WTC11 (cell line): ENCODE measurements at places on chromosomes 5 and 9. TPM values are rescaled to one million over a fixed set of nuclear protein-coding genes. Genes with fewer than 3 reads are reported as not detected.

- peaks cover 5% of the 10 kb centered on the region for H3K36me3 ChIP-seq
- no peak overlapping the region for H3K27ac ChIP-seq
- peaks cover 56% of the 10 kb centered on the region for H3K4me1 ChIP-seq
- no peak for DNase-seq
These were observed 25.3 kb downstream of the PHF2 start for GRCh38 chr9:93601666-93602065.

MRPS30 gene
- total RNA-seq: 78.3 to 83.9 TPM (median 82.5 TPM) in 3 replicates

GRCh38 chr9:9790216-9790872 lies 822.5 kb downstream of the PTPRD start:
- no peak overlapping the region for H3K27ac ChIP-seq
- no peak overlapping the region for H3K4me3 ChIP-seq
- no peaks in the 10 kb centered on the region for H3K36me3 ChIP-seq
- H3K4me1 ChIP-seq: no peaks in the 10 kb centered on the region
- DNase-seq: peak; percentile 26
- H3K27me3 ChIP-seq: no peaks in the 10 kb centered on the region

DNA sequence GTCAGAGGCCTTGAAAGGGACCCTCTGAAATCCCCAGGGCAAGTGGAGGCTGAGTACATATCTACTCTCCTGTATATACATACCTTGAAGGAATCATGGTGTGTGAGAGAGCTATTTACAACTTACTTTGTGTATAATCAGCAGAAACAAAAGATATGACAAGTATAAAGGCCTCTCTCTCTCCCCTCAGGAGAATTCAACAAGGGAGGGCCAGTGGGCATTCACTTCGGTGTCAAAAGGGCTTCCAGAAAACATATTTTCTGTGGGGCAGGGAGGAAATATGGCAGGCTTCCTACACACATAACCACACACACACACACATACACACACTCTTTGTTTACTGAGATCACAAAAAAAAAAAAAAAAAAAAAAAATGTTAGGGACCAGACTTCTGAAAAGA lies 181.7 kb downstream of the BNC2 start:
- DNase-seq: no peak
- H3K36me3 ChIP-seq: no peaks in the 10 kb centered on the region
- H3K27ac ChIP-seq: no peak overlapping the region; the same call in 1 of the 2 replicates
- peaks cover 56% of the 10 kb centered on the region for H3K4me1 ChIP-seq

DNA sequence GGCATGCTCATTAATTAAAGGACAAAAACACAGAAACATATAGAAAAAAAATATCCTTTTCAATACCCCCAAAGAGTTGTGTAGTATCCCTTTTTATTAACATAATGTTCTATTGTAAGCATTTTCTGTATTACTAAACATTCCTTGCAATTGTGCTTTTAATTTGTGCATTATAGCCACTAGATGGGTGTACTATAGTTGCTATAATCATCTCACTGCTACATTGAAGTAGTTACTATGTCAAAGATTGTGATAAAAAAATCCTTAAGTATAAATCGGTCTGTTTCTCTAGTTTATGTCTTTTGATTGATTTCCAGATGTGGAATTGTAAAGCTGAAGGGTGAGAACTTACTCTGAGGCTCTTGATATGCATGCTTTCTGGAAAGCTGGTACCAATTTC lies 21.4 kb downstream of the FREM1 start:
- peaks cover 24% of the 10 kb centered on the region for H3K4me1 ChIP-seq
- H3K27me3 ChIP-seq: peaks cover 7% of the 10 kb centered on the region; the same call in 1 of the 2 replicates
- no peak for DNase-seq
- peaks cover 6% of the 10 kb centered on the region for H3K36me3 ChIP-seq
- no peak overlapping the region for H3K27ac ChIP-seq

- no peaks in the 10 kb centered on the region; the same call in 1 of the 2 replicates for H3K27me3 ChIP-seq
- no peaks in the 10 kb centered on the region for H3K36me3 ChIP-seq
- no peak for DNase-seq
These were observed 153.5 kb downstream of the MAT2B start for GRCh38 chr5:163658702-163659567.

SPINK13 gene
- total RNA-seq: 0.17 TPM in 1 of 3 replicates, not detected in the others

DNA sequence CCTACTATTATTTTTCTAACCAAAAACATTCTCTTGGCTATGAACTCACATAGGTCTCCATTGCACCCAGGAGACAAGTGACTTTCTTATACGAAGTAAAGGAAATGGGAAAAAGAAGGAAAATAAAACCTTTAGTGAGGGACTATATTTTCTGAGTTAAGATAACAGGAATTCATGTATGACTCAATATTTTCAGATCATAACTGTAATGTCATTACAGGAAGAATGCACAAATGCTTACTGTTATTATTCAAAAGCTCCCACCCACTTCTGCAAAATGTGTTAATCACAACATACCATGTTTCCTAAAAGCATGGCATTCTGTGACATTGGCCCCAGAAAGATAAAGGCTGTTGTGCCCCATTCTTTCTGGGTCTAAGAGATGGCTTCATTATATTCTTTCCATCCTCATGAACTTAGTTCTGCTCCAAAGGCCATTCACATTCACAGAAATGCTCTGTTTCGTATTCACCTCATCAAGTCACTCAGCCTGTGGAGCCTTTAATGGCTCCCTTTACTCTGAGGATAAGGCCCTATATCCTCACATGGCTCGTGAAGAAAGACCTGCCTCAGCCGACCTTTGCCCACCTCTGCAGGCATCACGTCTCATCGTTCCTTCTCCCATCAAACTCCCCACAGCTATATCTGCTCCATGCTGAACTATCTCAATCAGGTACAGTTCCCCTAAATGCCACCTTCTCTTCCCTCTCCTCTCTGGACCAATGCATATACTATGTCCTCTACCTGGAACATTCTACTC lies 77.0 kb downstream of the ABCA1 start:
- H3K4me1 ChIP-seq: peaks cover 18% of the 10 kb centered on the region
- no peak overlapping the region for H3K27ac ChIP-seq
- no peak for DNase-seq
- no peak overlapping the region for H3K4me3 ChIP-seq

STOML2 gene
- total RNA-seq: 208 to 214 TPM (median 210 TPM) in 3 replicates

SCGB3A2 gene
- 57.3 to 79.1 TPM (median 66.0 TPM) in 3 replicates for total RNA-seq

COL23A1 gene
- 15.0 to 19.8 TPM (median 18.7 TPM) in 3 replicates for total RNA-seq

DNA sequence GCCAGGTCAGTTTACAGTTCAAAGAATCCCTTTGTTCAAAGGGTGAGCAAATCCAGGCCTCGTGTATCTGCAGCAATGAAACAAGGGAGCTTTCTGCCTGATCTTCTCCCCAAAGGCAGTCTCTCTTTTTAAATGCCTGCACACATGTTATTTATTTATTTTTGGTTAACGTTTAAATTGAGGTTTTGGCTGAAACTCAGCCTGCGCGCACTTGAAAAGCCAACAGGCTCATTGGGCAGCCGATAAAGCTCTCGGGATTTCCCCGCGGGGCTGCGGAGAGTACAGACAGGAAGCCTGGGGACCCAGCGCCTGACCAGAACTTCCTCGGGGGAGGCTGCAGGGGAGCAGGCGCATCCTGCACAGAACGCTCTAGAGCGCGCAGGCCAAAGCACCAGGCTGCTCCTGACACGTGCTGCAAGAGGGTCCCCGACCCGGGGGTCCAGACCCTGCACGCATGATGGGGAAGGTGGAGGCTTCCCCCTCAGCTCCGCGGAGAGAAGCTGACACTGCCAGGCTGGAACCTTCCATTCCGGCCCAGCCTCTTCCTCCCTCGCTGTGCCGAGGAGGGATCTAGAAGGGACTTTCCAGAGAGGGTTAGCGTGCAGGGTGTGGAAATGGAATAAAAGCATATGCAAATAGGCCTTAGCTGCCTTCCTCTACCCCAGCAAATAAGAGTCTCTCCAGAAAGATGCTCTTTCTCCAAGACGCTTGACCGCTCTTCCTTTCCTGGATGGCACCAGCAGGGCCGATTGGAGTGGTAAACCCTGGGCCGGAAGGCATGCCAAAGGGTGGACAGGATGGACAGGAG lies 46.1 kb downstream of the PTTG1 start:
- no peaks in the 10 kb centered on the region; the same call in 1 of the 2 replicates for H3K27me3 ChIP-seq
- peak; percentile 57 for DNase-seq
- no peaks in the 10 kb centered on the region for H3K36me3 ChIP-seq
- H3K4me3 ChIP-seq: no peak overlapping the region; the same call in 1 of the 2 replicates
- H3K4me1 ChIP-seq: peaks cover 37% of the 10 kb centered on the region
- H3K27ac ChIP-seq: no peak overlapping the region

GRCh38 chr5:33161421-33161820 lies 279.3 kb upstream of the TARS1 start:
- no peak overlapping the region for H3K27ac ChIP-seq
- no peak for DNase-seq
- H3K4me3 ChIP-seq: no peak overlapping the region
- no peaks in the 10 kb centered on the region; the same call in 1 of the 2 replicates for H3K36me3 ChIP-seq
- no peaks in the 10 kb centered on the region; the same call in 1 of the 2 replicates for H3K4me1 ChIP-seq

DNA sequence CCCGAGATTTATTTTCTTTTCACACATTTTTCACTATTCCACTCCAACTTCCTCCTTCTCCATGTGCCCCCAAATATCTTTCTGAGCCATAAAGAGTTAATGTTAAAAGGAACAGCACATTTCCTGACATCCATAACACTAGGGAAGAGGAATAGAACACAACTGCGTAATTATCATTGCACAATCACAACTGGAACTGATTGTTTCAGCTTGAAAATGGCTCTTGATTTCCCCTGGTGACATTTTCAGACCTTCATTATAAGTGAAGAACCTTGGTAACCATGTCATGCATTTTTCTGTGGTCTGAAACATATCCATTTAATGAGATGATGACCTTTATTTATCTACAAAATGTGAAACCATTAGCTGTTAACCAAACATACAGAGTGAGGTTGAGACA lies 82.4 kb downstream of the PCSK1 start:
- DNase-seq: no peak
- no peaks in the 10 kb centered on the region for H3K27me3 ChIP-seq
- H3K4me1 ChIP-seq: no peaks in the 10 kb centered on the region
- no peak overlapping the region for H3K27ac ChIP-seq
- no peaks in the 10 kb centered on the region for H3K36me3 ChIP-seq

- H3K36me3 ChIP-seq: no peaks in the 10 kb centered on the region
- H3K4me1 ChIP-seq: peaks cover 15% of the 10 kb centered on the region
- no peak overlapping the region for H3K27ac ChIP-seq
- H3K4me3 ChIP-seq: no peak overlapping the region
- peak; percentile 74 for DNase-seq
These were observed 22.1 kb upstream of the STXBP1 start for GRCh38 chr9:127589955-127590370.

DNA sequence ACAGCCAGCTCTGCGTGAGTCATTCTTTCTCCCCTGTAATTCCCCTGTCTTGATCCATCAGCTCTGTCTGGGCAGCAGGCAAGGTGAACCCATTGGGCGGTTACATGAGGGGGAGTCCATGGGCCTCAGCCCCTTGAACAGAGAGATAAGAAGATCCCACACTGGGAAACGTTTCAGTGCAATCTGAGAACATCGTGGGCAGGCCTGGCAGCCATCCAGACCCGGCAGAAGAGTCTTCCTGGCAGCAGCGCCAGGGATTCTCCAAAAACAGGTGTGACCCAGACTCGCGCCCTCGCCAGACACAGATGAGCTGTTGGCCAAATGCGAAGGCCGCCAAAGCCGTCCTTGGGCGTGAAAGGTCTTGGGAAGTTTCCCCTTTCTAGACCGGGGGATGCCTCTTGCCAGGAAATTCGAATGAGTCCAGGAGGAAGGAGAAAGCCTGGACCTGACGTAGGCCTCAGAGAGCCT lies 6.4 kb upstream of the SLC12A7 start:
- H3K36me3 ChIP-seq: no peaks in the 10 kb centered on the region
- no peak overlapping the region for H3K4me3 ChIP-seq
- DNase-seq: no peak
- H3K27ac ChIP-seq: peak overlapping the region; percentile 89; the same call in 1 of the 2 replicates

CYLC2 gene
- total RNA-seq: not detected in 3 replicates

GLIPR2 gene
- 3.7 to 6.3 TPM (median 5.3 TPM) in 3 replicates for total RNA-seq

SHLD3 gene
- 1.9 to 3.3 TPM (median 2.5 TPM) in 3 replicates for total RNA-seq

GRCh38 chr9:121434969-121435368 lies 64.7 kb downstream of the GGTA1 start:
- no peak overlapping the region for H3K27ac ChIP-seq
- no peak overlapping the region for H3K4me3 ChIP-seq
- 0 out of 2 replicates have a peak, but pooled peaks cover under 1% of the 10 kb centered on the region for H3K4me1 ChIP-seq
- no peaks in the 10 kb centered on the region for H3K36me3 ChIP-seq

PCDHGC4 gene
- total RNA-seq: 4.5 to 6.1 TPM (median 5.1 TPM) in 3 replicates

DNA sequence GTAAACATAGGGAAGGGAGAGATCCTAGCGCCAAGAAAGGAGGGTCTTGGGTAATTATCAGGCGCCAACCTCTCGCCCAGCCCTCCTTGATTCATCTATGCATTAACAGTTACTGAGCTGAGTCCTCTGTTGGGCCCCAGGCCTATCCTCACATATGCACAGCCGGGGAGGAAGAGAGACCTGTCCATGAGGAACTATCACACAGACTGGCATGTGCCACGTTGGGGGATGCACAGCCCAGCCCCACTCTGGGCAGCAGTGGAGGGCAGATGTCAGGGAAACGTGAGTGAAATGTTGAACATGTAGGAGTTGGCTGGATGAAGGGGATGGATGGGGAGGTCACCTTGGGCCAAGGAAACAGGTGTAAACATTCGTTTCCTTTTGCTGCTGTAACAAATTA lies 18.8 kb upstream of the ENHO start:
- H3K4me3 ChIP-seq: no peak overlapping the region
- H3K27ac ChIP-seq: no peak overlapping the region
- H3K4me1 ChIP-seq: peaks cover 5% of the 10 kb centered on the region
- peaks cover 3% of the 10 kb centered on the region; the same call in 1 of the 2 replicates for H3K27me3 ChIP-seq
- no peaks in the 10 kb centered on the region for H3K36me3 ChIP-seq

DNA sequence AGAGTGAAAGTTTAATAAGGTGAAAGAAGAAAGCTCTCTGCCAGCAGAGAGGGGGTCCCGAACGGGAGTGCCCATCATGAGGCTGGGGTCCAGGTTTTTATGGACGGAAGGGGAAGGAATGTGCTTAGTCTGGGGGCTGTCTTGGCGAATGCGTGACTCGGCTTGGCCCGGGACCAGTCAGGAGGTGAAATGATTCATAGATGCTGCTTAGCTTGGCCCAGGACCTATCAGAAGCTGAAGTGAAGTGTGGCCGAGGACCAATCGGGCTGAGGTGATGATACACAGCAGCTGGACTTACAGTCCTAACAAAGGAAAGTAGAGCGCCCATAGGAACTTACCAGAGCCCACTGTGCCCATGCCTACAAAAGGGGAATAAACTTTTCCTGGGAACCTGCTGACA lies 3.9 kb upstream of the FKTN start:
- H3K27ac ChIP-seq: no peak overlapping the region
- H3K4me1 ChIP-seq: peaks cover 8% of the 10 kb centered on the region
- no peak overlapping the region for H3K4me3 ChIP-seq
- no peaks in the 10 kb centered on the region for H3K36me3 ChIP-seq
- H3K27me3 ChIP-seq: peaks cover 15% of the 10 kb centered on the region
- DNase-seq: no peak

DNA sequence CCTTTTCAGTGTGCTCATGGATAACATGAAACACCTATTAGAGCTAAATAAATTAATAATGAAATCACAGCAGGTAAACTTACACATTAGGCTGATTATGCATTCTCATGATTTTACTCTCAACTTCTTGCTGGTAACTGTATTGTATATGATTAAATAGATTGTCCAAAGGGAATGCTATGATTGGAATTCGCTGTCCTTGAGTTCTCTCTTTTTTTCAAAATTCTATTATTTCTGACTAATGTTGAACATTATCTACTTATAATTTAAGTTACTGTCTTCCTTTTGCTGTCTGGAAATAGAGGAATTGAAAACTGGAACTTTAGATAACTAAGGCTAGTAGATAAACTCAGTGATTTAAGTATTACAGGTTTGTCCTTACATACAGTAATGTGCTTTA lies 13.1 kb downstream of the CENPH start:
- H3K4me3 ChIP-seq: no peak overlapping the region
- H3K27ac ChIP-seq: no peak overlapping the region
- DNase-seq: no peak
- H3K27me3 ChIP-seq: no peaks in the 10 kb centered on the region

GPR150 gene
- total RNA-seq: 0.09 to 0.13 TPM (median 0.11 TPM) in 3 replicates
